ENCODE measurements at places on chromosomes 13 and 19. TPM values are rescaled to one million over a fixed set of nuclear protein-coding genes. Genes with fewer than 3 reads are reported as not detected.

The KLK15 gene
- total RNA-seq, result not detected

The GRIN2D gene
- total RNA-seq, result 7.2 TPM

The ELANE gene
- total RNA-seq, result not detected

The CD209 gene
- 0.14 TPM for total RNA-seq

The LRP3 gene
- total RNA-seq, result 19.5 TPM

The ACER1 gene
- not detected for total RNA-seq

The CABP5 gene
- total RNA-seq, result not detected

The CBY2 gene
- not detected for total RNA-seq

The ATXN8OS gene
- total RNA-seq, result not detected

The SCAF1 gene
- 21.7 TPM for total RNA-seq

The ZNF627 gene
- total RNA-seq, result 15.2 TPM

The SERP2 gene
- 3.4 TPM for total RNA-seq

The POLRMT gene
- 35.2 TPM for total RNA-seq

The COL5A3 gene
- total RNA-seq, result 0.88 TPM

The PRSS57 gene
- not detected for total RNA-seq

The DCLK1 gene
- under 0.01 TPM for total RNA-seq

The ZNF431 gene
- 5.2 TPM for total RNA-seq
